AG04450 (cell line): ENCODE measurements at places on chromosomes 3 and 15. TPM values are rescaled to one million over a fixed set of nuclear protein-coding genes. Genes with fewer than 3 reads are reported as not detected.

DNA sequence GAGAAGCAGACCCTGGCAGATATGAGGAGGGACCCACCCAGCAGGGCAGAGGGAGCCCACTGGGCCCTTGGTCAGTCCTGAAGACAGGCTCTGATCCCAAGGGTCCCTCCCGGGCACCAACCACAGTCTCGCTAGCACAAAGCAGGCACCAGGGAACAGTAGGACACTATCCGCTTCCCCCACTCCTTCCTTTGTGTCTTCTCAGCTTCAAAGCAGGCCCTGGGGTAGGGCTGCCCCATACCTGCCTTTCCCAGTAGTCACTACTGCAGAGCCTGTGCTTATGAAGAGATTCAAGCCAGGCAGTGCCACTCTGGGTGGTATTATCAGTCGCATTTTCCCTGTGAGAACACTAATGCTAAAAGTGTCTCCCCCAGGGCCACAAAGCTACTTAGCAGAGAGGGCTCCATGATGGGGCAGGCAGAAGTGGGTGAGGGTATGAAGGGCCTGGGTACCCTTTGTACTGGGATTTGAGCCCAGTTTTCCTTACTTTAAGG is 32.7 kb downstream of the SRPRB start:
- DNase-seq = no peak

GRCh38 chr3:190074817-190075216 is 45.9 kb downstream of the P3H2 start:
- no peak for DNase-seq

- DNase-seq = no peak
Measured at GRCh38 chr3:193590088-193590856, 2.7 kb upstream of the OPA1 start.

- DNase-seq = no peak
Measured at GRCh38 chr3:50318163-50318562, 4.4 kb downstream of the HYAL2 start.

GRCh38 chr15:63402498-63403253 is 21.0 kb upstream of the CA12 start:
- DNase-seq = no peak

DNA sequence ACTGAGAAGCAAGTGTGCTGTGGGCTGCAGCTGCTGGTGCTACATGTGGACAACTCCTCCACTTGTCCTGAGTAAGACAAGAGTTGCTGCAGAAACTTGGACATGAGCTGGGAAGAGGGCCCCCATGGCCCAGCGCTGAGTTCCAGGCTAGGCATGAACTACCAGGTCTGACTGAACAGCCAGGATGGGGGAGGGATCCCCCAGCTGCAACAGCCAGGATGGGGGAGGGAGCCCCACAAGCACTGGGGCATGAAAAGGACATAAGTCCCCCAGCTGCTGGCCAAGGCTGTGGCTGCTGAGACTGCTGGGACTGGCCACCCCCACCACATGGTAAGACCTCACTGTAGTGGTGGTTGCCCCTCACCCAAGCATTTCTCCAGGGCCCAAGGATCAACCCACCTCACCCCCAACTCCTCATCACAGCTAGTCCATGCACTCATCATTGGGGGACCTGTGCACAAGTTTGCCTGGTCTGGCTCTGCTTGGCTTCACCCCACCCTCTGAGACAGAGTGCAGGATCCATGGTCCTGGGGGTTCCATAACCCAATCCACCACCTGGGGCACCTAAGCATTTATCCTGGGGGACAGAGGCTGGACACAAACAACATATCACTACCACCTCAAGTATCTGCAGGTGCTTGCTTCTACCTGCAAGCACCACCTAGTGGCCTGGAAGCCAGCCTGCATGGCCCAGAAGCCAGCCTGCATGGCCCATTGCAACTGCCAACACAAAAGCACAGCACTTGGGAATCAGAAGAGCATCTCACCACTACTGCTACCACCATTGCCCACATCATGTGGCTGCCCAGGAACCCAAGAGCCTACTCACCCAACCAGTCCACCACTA is 84.5 kb upstream of the STT3B start:
- DNase-seq = no peak

GRCh38 chr3:192487033-192487432 is 240.3 kb downstream of the FGF12 start:
- no peak for DNase-seq

- DNase-seq = no peak
Measured at GRCh38 chr15:41727143-41727542, 47.1 kb upstream of the MAPKBP1 start.

DNA sequence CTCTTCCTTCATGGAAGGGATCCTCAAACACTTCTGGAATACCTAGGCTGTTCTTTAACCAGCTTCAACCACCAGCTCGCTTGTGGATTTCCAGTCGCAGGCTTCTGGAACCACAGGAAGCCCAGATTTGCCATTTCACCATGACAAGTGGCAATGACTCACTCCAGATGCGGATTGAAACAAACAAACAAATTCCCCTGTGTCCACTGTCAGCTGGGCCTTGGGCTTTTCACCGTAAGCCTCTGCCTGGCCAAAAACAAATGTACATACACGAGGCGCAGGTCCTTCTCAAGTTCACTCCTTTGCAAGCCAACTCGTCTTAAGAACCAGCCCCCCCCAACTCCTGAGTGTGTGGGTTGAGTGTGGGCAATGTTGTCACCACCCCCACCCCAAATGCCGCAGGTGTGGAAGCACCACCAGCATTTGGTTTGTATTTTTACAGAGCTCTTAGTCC is 8.8 kb downstream of the BCL6 start:
- no peak for DNase-seq

GRCh38 chr3:129234441-129234840 is 15.0 kb upstream of the COPG1 start:
- DNase-seq = no peak

GRCh38 chr15:39799552-39800011 is 16.9 kb upstream of the FSIP1 start:
- no peak for DNase-seq

GRCh38 chr3:109184726-109185125 is 48.2 kb downstream of the C3orf85 start:
- DNase-seq = no peak

DNA sequence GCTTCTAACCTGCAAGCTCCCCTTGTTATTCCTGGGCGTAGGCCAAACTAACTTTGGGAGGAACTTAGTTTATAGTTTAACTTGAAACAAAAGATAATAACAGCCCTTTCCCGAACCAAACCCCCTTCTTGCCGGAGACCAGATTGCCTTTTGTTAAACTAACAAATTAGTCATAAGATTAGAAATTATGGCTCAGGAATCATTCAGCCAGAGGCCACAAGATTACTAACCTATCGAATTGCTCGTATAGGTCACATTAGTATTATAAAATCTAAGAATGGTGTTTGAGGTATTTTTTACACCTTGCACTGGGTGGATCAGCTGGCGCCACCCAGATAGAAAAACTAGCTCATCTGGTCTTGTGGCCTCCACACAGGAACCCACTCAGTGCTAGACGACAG is 65.3 kb upstream of the RAP2B start:
- no peak for DNase-seq

- no peak for DNase-seq
Measured at GRCh38 chr3:137165117-137165806, 207.5 kb downstream of the IL20RB start.

GRCh38 chr3:159029306-159030026 is 227.6 kb downstream of the MFSD1 start:
- DNase-seq = no peak

DNA sequence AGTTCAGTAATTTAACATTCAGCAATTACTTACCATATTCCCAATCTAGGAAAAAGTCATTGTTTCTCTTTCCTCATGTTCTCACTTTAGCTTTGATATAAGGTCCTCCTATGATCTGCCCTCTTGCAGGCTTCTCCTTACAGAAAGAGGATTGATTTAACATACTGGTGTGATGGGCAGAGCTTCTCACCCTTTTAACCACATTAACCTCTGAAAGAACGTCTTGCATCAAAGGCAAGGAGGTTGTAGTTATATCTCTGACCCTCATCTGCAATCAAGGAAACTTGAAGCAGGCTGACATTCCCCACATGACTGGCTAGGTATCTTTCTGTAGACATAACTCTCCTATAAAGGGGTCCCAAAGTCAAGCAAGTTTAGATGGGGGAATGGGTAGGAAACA is 39.5 kb downstream of the BTLA start:
- DNase-seq = no peak

- DNase-seq = no peak
Measured at GRCh38 chr3:8416965-8417364, 84.7 kb upstream of the LMCD1 start.

DNA sequence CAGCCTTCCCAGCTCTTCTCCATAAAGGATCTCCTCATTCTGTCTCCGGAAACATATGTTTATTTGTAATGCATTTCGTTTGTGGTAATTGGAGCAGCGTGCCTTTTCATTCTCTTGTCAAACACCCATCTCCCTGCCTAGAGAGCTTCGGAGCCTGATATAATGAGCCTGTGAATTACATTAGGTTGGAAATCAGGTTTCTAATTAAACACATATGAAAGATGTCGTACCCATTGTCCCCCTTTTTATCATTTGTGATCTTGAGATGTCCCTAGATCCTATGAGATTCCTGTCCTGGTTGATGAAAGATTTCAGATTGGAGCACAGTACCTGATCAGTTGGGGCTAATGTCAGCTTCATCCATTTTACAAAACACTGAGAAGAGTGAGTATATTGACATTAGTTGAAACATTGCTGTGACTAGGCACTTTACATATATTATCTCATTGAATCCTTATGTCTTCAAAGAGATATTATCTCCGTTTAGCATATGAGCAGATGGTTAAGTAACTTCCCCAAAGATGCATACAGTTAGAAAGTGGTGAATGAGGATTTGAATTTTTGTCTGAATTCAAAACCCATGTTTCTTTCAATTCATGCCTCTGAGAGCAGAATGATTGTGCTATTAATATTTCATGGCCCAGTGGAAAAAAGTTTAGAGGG is 23.1 kb downstream of the SYN2 start:
- no peak for DNase-seq

TM6SF1 gene
- polyA plus RNA-seq = 11.5 and 15.1 TPM in 2 replicates

DNAJA4 gene
- 2.1 and 2.5 TPM in 2 replicates for polyA plus RNA-seq

GOLGA8J gene
- polyA plus RNA-seq = not detected in 2 replicates

LSAMP gene
- 24.1 and 25.1 TPM in 2 replicates for polyA plus RNA-seq

TIMMDC1 gene
- polyA plus RNA-seq = 73.1 and 97.4 TPM in 2 replicates

KBTBD13 gene
- not detected in 2 replicates for polyA plus RNA-seq

ABHD5 gene
- polyA plus RNA-seq = 63.5 and 88.7 TPM in 2 replicates
